NK-92 treated with Interleukin-12 subunit alpha and Interleukin-12 subunit beta, amount 100 ng/mL, for 24 hours (cell line): ENCODE measurements at places on chromosomes 12 and 14.

DNA sequence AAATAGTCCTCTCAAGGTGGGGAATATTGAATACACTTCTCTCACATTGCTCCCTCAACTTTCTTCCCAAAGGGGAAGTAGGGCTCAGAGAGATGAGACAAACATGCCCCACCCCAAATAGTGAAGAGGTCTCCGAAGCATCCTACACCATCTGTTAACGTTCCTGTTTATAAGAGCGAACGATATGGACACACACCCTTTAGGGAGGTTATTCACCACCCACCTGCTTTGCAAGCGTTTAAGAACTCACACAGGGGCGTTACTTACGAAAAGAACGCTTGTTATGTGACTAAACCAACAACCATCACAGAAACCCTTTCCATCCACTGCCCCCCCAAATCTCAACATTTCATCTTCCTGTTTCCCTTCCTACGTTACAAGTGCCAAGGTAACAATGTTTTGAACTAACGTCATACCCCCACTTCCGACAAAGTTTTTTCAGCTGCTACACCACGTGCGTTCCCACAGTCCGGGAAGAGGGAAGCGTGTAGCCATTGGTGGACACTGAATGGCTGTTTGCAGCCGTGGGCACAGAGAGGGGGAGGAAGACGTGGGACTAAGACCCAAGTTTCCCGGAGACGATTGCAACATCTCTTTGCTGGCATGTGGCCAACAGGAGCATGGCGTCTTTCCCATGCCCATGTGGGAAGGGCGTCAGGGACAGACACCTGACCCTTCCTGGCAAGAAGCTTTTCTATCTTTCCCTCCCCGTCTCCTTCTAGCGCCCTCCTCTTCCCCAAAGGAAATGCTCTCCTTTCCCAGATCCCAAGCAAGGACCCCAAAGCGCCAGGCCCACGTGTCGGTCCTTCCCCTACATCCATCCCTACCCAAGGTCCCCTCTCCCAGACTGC is 1.2 kb downstream of the YBX3 start:
- DNase-seq, result no peak

- DNase-seq, result no peak
Measured at GRCh38 chr14:92587700-92588085, 74.1 kb downstream of the RIN3 start.

- DNase-seq, result no peak
Measured at GRCh38 chr12:112111931-112112330, 3.3 kb upstream of the NAA25 start.

DNA sequence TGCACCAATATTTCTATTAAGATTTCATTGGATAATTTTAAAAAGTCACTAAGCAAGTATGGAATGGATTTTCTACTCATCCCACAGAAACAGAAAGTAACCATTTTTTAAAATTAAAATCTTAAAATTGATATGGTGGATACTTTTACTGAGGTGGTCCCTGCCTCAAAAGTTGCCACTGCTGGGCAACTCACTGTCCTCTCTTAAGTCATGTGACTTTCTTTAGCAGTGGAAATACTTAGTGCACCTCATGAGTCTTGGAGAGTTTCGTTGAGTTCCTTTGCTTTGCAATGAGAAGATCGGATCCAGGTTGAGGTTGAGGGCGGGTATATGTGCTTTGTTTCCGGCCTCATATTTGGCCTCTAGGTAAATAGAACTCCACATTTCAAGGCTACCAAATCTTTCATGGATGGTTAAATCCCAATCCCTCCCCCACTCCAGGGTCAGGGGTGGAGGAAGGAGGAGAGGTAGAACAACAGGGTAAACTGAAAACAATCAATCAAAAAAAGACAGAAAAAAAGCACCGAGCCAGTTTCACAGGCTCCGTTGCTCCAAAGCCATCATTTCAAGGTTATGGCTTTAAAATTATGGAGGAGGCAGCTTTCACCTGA is 39.5 kb upstream of the DUSP6 start:
- no peak for DNase-seq

DNA sequence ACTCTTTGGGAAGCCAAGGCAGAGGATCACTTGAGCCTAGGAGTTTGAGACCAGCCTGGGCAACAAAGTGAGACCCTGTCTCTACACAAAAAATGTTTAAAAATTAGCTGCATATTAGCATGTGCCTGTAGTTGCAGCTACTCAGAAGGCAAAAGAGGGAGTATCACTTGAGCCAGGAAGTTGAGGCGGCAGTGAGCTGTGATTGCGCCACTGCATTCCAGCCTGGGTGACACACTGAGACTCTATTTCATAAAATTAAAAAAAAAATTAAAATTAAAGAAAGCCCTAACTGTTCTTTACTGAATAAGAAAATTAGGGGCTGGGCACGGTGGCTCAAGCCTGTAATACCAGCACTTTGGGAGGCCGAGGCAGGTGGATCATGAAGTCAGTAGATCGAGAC is 27.0 kb downstream of the SENP1 start:
- no peak for DNase-seq

GRCh38 chr12:70994217-70994788 is 73.8 kb upstream of the PTPRR start:
- no peak for DNase-seq

DNA sequence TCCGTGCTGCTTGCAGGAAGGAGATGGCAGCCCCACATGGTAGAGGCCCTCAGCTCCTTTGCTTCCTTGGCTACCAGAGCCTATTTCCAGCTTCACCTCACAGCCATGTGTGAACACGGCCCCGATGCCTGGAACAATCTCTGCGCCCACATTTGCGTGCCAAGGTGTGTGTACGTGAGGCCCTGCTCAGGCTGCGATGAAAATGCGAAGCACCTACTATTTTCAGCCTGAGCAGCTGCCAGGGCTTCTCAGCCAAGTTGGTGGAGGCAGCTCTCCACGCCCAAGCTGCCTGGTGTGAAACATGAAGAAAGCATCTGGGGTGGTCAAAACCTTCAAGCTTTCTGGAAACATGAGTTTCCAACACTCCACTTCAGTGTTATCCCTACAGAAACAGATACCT is 177.8 kb upstream of the EGLN3 start:
- no peak for DNase-seq

DNA sequence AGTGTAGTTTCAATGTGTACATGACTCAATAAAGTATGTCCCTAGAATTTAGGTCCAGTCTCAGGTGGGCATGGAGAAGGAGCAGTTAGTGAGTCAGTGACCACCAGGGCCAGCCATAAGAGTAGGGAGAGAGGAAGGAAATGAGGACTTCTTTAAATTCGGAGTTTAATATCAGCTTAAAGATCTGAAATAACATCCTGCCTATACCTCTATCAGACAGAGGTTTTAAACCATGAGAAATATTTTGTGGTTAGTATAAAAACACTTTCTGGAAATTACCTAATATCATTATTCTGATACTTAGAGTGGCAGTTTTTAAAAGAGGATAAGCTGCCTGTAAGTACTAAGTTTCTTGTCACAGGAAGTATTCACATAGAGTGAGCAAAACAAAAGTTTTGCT is 61.7 kb upstream of the ST8SIA1 start:
- DNase-seq, result no peak
